ENCODE measurements at places on chromosomes 5 and 9. TPM values are rescaled to one million over a fixed set of nuclear protein-coding genes. Genes with fewer than 3 reads are reported as not detected.

MORN5 gene
- total RNA-seq = not detected

PCDHA13 gene
- 0.26 TPM for total RNA-seq

TRIM7 gene
- 35.7 TPM for total RNA-seq

TOR1B gene
- 20.7 TPM for total RNA-seq

INSL6 gene
- total RNA-seq = not detected

GABRA6 gene
- not detected for total RNA-seq

IL5 gene
- not detected for total RNA-seq

SLC34A1 gene
- not detected for total RNA-seq

OR1L4 gene
- total RNA-seq = not detected

UNC13B gene
- total RNA-seq = 16.8 TPM

RPS23 gene
- total RNA-seq = 3,055 TPM

SCGB3A2 gene
- not detected for total RNA-seq

PCDHGB7 gene
- 3.3 TPM for total RNA-seq

DMRT3 gene
- not detected for total RNA-seq

C9orf85 gene
- 14.1 TPM for total RNA-seq

IFNA2 gene
- not detected for total RNA-seq

FYB1 gene
- total RNA-seq = 0.26 TPM

ALAD gene
- 3.2 TPM for total RNA-seq

NIPAL4 gene
- total RNA-seq = 5.3 TPM

FOXD4 gene
- total RNA-seq = 0.26 TPM

ANKRD18B gene
- total RNA-seq = 6.0 TPM

FAM114A2 gene
- total RNA-seq = 19.7 TPM

DNAH5 gene
- 0.13 TPM for total RNA-seq

ANKRD31 gene
- total RNA-seq = 0.26 TPM

HTR4 gene
- total RNA-seq = not detected

GHR gene
- total RNA-seq = 2.4 TPM

PDCD1LG2 gene
- total RNA-seq = 0.64 TPM

SPARC gene
- 10.5 TPM for total RNA-seq

PCDHB8 gene
- total RNA-seq = under 0.01 TPM

PLGRKT gene
- 22.9 TPM for total RNA-seq

HTR1A gene
- total RNA-seq = not detected

FOXD4L3 gene
- total RNA-seq = not detected

MAST4 gene
- 21.1 TPM for total RNA-seq

LPAR1 gene
- 16.8 TPM for total RNA-seq

Measured in bronchial epithelial cell (primary cell).